OCI-LY7 (cell line): ENCODE measurements at places on chromosomes 11 and 22. TPM values are rescaled to one million over a fixed set of nuclear protein-coding genes. Genes with fewer than 3 reads are reported as not detected.

VSTM5 gene
- not detected in 2 replicates for total RNA-seq

- DNase-seq, result no peak
Measured at GRCh38 chr11:124825876-124826275, 25.7 kb upstream of the MSANTD2 start.

RHBDD3 gene
- total RNA-seq, result 38.6 and 39.2 TPM in 2 replicates

- DNase-seq, result no peak
Measured at GRCh38 chr11:47524291-47524874, 28.5 kb downstream of the CELF1 start.
